ENCODE measurements at places on chromosomes 7 and 10.

DNA sequence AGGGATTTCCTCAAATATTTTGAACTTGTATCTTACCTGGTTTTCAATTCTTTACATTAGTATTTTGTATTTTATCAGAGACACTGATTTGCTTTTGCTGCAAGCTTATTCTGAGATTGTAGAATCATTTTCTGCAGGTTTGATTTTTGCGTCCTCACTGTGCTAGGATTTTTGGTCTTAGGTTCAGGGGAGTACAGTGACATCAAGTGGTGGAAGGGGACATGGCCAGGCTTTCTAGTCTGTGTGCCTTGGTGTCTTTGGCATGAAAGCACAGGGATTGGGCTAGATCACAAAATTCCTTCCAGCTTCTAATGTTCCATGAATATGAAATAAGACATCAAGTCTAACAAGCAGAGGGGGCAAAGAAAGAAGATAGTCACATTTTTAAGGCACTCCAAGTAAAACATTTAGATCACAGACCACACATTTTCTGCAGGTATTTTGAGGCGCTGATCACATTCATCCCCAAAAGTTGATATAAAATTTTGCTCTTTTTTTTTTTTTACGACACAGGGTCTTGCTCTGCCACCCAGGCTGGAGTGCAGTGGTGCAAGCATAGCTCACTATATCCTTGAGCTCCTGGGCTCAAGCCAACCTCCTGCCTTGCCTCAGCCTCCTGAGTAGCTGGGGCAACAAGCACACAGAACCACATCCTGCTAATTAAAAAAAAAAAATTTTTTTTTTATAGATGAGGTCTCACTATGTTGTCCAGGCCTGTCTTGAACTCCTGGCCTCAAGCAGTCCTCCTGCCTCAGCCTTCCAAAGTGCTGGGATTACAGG lies 124.4 kb downstream of the PON1 start:
- DNase-seq, result peak; percentile 56

DNA sequence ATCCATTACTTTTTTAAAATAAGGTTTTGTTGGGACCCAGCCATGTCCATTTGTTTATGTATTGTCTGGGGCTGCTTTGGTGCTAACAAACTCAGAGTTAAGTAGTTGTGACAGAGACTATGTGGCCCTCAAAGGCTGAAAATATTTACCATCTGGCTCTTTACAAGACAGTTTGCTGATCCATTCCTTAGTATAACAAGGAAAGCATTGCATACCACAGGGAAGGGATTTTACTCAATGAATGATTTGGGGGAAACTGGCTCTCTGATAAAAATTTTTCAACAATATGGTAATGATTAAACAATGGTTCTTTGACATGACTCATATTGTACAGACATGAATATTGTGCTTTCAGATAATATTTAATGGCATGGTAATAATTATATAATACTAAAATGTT lies 738.1 kb downstream of the KCNMA1 start:
- no peak for DNase-seq

DNA sequence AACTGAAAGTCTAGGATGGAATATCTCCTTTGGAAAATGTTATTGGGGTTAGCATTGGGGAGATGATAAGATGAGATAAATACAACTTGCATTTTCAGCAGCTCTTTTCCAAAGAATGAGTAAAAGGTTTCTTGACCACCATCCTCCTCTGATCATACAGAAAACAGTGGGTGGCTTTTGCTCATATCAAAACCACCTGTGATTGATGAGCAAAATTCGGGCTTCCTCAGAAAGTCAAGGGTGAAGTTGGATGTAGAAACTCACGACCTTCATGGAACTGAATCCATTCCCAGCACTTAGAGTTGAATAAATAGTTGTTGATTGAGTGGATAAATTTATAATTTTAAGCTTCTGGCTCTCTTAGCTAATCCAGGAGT lies 158.4 kb downstream of the DNAJB6 start:
- DNase-seq, result no peak

- no peak for DNase-seq
Measured at GRCh38 chr10:84695902-84696301, 367.5 kb downstream of the CCSER2 start.

DNA sequence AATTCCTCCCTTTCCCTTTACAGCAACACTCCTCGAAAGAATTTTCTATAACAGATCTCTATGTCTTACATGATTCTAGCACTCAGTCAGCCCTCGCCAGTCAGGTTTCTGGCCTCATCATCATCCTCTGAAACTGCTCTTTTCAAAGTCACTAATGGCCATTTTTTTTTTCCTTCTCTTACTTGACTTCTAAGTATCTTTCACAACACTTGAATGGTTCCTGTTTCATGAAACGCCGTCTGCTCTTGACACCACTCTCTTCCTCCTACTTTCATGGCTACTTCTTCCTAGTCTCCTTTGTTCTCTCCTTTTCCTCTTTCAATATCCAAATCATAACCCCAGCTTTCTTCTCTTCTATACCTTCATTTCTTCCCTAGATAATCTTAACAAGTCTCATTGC lies 100.5 kb upstream of the NRP1 start:
- no peak for DNase-seq

DNA sequence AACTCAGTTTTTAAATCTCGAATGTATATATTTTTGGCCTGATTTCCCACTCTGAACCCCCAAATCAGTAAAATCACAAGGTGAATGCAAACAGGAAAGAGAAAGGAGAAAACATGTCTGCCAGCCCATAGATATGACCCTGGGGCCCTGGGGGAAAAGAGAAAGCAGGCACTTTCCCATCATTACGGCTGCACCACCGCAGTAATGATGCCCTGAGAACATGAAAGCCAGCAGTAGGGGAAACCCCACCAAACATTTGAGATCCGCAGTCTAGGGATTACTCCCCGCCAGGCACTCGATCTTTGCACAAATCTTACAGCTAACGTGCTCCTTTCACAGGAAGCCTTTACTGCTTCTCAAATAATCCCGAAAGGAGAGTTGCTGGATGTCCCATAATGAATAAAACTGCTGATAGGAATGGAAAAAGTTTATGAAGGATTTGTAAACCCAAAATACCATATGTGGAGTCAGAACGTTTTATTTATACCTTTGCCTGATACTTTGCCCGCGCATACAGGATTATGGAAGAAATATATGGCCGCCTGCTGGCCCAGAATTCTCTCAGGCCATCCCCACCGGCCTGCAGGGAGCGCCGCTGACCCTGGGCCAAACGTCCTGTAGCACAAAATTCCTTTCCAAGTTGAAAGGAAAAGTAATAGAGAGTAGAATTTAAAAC lies 180.0 kb upstream of the INHBA start:
- no peak for DNase-seq

DNA sequence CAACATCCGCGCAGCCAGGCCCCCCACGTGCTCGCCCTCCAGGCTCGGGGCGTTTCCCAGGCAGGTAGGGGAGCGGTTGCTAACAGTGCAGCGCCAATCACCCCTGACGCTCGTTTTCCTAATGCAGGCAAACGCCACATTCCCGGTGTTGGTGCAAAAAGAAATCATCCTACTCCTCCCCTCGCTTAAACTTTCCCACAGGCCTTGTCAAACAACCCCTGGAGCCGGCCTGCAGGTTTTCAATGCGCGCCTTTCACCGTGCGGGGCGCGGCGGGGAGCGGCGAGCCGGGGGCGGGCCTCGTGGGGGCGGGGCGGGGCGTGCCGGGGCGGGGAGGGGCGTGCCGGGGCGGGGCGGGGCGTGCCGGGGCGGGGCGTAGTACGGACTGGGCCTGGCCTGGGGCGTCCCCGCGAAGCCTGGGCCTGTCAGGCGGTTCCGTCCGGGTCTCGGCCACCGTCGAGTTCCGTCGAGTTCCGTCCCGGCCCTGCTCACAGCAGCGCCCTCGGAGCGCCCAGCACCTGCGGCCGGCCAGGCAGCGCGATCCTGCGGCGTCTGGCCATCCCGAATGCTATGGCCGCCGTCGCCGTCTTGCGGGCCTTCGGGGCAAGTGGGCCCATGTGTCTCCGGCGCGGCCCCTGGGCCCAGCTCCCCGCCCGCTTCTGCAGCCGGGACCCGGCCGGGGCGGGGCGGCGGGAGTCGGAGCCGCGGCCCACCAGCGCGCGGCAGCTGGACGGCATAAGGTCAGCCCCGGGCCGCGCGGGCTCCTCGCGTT lies at the start of gene ECHDC3:
Gene ECHDC3 (plus strand): TSS at position 374 of the 770 bp plus-strand sequence. CDS start 195 bp downstream, at position 569.
- peak; percentile 71 for DNase-seq

DNA sequence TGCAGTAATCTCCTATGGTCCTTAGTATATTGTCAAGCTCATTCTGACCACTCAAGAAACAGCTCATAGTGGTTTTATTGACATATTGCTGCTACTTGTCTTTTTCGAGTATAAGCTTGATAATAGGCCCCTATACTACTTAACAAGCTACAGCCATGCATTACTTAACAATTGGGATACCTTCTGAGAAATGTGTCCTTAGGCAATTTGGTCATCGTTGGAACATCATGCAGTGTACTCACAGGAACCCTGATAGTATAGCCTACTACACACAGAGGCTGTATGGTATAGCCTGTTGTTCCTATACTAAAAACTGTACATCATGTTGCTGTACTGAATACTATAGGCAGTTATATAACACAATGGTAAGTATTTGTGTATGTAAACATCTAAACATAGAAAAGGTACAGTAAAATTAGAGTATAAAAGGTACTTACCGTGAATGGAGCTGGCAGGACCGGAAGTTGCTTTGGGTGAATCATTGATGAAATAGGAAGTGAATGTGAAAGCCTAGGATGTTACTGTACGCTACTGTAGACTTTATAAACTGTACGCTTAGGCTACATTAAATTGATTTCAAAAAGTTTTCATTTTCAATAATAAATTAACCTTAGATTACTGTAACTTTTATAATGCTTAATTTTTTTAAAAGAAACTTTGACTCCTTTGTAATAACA lies 160.9 kb downstream of the LRRC4 start:
- no peak for DNase-seq

- no peak for DNase-seq
Measured at GRCh38 chr10:93799155-93799708, 41.5 kb downstream of the LGI1 start.

GRCh38 chr10:124647421-124648130 lies 96.6 kb downstream of the FAM53B start:
- no peak for DNase-seq

DNA sequence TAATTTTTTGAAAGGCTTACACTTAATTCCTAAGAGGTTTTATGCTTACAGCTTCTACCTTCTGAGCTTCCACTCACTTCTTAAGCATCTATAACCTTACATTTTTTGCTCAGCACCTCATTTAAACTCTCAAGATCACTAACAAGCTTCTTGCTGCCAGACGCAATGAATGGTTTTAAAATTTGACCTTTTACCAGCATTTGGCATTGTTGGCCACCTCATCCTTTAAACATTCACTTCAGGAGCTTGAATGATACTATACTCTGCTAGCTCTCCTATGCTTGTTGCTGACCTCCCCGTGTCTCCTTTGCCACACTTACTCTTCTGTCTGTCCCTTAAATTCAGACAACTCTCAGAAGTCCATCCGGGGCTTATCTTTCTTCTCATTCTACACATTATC lies 37.7 kb upstream of the ODAD2 start:
- DNase-seq, result no peak

DNA sequence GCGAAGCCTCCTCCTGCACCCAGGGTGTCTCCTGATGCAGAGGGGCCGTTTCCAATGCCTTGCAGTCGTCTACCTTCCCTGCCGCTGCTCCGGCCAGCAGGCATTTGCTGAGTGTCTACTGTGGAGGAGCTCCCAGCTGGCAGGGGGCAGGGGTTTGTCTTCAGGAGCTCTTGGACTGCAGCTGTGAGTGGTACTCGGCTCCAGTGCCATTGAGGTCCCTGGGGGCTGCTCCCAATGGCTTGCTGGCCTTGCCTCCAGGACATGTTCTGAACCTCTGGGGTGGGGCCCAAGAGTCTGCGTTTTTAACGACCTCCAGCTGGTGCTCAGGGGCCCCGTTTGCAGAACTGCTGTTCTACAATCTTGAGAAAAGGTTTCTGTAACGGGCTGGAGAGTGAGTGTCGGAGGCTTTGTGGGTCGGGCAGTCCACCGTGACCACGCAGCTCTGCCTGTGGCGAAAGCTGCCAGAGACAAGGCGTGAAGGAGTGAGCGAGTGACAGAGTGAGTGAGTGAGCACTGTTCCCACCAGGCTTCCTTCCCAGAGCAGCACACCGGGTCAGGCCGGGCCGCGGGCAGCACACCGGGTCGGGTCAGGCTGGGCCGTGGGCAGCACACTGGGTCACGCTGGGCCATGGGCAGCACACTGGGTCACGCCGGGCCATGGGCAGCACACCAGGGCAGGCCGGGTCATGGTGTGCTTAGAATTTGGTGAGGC lies 520.2 kb downstream of the PTPRN2 start:
- peak; percentile 43 for DNase-seq

DNA sequence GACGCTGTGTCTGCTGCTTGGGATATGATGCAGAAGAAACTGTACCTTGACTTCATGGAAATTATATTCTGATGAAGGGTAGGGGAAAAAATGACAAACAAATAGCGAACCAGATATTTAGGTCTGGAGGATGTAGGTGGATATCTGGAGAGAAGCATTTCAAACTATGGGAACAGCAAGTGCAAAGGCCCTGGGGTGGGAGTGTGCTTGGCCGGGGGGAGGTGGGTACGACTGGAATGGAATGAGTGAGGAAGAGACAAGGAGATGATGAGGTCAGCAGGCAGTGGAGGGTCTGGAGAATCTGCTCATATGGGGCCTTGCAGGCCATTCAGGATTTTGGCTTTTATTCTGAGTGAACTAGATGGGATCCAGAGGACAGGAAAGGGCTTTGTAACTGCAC lies 65.2 kb downstream of the TLL2 start:
- no peak for DNase-seq

- no peak for DNase-seq
Measured at GRCh38 chr7:17367502-17367901, 69.0 kb downstream of the AHR start.

- DNase-seq, result no peak
Measured at GRCh38 chr7:14380881-14381280, 391.4 kb upstream of the ETV1 start.

- DNase-seq, result no peak
Measured at GRCh38 chr7:75716992-75717626, 21.6 kb downstream of the HIP1 start.

GRCh38 chr7:18913106-18913505 lies 204.3 kb downstream of the TWIST1 start:
- DNase-seq, result no peak

DNA sequence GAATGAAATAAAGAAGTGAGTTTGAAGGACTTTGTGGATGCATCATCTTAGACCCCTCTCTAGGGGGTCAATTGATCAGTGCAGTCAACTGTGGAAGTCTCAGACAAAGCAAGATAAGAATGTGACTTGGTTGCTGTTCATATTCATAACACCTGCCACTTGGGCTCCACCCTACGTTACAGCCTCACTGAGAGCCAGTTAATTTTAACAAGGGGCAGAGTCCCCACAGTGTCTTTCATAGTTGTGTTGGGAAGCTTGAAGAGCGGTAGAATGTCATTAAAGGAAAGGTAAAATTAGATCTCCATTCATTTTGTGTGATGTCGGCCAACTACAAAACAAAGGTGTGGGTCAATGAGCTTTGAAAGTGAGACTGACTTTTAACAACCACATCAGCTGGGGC lies 442.1 kb upstream of the C7orf33 start:
- DNase-seq, result no peak

DNA sequence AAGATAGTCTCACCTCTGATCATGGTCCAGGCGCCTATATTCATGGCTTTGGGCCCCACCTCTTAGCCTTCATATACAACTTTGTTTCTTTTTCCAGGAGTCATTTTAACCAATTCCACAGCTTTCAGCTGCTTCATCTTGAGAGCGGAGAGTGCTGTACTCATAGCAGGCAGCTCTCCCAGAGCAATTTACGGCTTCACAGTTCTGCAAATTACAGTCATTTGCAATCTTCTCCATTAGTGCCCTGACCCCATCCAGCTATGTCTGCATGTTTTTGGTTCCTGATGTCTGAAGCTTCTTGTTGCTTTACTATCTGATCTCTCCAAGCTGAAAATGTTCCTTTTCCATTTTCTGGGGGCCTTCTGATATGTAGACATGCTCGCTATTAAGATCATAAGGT lies 18.0 kb upstream of the MEST start:
- no peak for DNase-seq
